Breast epithelium (tissue), 4 donors: ENCODE measurements at places on chromosomes 7 and 10. TPM values are rescaled to one million over a fixed set of nuclear protein-coding genes. Genes with fewer than 3 reads are reported as not detected.

Gene VSTM2A
- not detected for total RNA-seq

Gene DENND2A
- total RNA-seq: 7.6 TPM

Gene SPDYE8
- total RNA-seq: not detected

Gene C10orf105
- total RNA-seq: not detected

Gene UNCX
- not detected for total RNA-seq

Gene EVX1
- not detected for total RNA-seq

Gene SLC26A3
- total RNA-seq: 36.4 TPM

Gene SLF2
- total RNA-seq: 34.2 TPM

Gene CCL24
- 1.3 TPM for total RNA-seq

Gene DYNC1I1
- total RNA-seq: 7.7 TPM

Gene C10orf62
- total RNA-seq: 0.33 TPM

Gene COL28A1
- total RNA-seq: 4.9 TPM

Gene H2BK1
- not detected for total RNA-seq

Gene CTNNA3
- total RNA-seq: 0.59 TPM

Gene SPOCK2
- total RNA-seq: 4.5 TPM

Gene SCIN
- 4.7 TPM for total RNA-seq

Gene SERPINE1
- total RNA-seq: 7.4 TPM
